Spinal cord (tissue), 10 donors: ENCODE measurements at places on chromosomes 2 and 18. TPM values are rescaled to one million over a fixed set of nuclear protein-coding genes. Genes with fewer than 3 reads are reported as not detected.
A peak's percentile ranks its signal among the peaks of the same experiment; 100 is the strongest.

GRCh38 chr2:159605441-159606178 lies 10.7 kb downstream of the BAZ2B start:
- peak; percentile 42 for DNase-seq

- DNase-seq: no peak
Observed at GRCh38 chr2:28606986-28607441, 111.2 kb downstream of the PLB1 start.

DNA sequence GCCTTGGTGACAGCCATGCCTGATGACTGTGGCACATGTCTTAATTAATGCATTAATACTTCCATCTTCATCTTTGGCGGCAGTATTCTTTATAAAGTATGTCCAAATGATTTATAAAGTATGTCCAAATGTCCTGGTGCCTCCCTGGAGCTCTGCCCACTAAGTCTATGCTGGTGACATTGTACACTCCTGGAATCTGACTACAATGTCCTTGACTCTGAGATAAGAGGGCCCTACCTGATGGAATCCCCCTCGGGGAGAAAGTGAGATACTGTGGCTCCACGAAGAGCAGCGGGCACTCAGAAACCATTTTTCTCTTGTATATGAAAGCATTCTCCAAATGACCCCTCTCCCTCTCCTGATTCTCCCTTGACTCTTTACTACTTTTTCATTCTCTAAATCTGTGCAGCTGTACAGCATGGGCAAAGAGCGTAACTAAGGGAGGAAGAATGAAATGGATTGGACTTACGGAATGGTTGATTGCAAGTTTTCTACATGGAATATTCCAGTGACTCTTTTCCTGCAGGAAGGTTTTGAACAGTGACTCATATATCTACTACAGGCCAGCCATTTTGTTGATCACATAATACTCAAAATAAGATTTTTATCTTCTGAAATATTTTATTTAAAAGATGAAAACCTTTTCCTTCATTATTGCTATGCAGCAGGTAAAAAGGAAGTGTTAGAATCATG lies 17.3 kb downstream of the RAB12 start:
- DNase-seq: no peak

- no peak for DNase-seq
Observed at GRCh38 chr2:37205689-37206341, 9.5 kb downstream of the CEBPZOS start.

DNA sequence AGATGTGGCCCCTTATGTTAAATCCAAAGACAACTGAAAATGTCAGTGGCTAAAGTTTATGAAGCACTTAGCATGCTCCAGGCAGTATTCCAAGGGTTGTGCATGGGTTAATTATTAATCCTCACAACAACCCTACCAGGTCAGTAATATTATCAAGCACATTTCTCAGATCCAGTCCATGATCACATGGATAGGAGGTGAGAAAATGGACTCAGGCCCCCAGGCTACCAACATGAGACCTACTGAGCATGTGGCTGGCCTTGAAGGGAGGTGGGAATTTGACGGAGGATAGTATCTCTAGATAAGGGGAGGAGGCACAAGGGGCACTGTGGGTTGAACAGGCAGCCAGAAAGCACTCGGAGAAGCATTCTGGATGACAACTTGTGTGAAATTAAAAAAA lies 412.0 kb downstream of the MEIS1 start:
- no peak for DNase-seq

DNA sequence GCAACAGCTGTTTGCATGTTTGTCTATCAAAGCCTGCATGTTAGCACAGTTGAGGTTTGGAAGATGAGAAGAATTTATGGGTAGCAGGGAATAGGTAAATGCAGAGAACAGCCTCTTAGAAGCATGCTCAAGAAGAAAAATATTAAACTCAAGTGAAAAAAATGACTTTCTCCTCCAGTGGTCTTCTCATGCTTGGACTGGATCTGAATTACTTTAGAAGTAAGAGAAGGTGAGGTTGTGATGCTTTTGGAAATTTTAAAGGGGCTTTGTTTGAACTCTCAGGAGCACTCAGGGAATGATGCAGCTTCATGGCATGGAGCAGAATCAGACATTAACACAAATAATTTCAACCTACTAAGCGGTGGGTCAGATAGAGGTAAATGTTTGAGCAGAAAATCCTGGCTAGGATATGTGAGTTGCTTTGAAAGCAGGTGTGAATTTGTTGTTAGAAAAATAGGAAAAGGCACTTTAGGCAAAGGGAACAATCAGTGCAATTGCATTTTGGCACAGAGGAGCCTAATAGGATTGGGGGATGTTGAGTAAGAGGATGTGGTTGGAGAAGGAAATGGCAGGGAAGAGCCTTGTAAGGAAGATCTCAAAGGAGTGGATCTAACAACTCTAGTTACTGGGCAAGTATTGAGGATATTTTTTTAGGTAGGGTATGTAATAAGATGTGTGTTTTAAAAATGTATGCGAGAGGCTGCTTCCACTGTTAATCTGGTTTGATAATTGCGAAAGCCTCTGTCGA lies 76.3 kb downstream of the DDX1 start:
- DNase-seq: no peak

GRCh38 chr2:60376252-60376651 lies 177.2 kb downstream of the BCL11A start:
- DNase-seq: no peak

- DNase-seq: no peak
Observed at GRCh38 chr2:211347328-211347727, 790.9 kb downstream of the CPS1 start.

DNA sequence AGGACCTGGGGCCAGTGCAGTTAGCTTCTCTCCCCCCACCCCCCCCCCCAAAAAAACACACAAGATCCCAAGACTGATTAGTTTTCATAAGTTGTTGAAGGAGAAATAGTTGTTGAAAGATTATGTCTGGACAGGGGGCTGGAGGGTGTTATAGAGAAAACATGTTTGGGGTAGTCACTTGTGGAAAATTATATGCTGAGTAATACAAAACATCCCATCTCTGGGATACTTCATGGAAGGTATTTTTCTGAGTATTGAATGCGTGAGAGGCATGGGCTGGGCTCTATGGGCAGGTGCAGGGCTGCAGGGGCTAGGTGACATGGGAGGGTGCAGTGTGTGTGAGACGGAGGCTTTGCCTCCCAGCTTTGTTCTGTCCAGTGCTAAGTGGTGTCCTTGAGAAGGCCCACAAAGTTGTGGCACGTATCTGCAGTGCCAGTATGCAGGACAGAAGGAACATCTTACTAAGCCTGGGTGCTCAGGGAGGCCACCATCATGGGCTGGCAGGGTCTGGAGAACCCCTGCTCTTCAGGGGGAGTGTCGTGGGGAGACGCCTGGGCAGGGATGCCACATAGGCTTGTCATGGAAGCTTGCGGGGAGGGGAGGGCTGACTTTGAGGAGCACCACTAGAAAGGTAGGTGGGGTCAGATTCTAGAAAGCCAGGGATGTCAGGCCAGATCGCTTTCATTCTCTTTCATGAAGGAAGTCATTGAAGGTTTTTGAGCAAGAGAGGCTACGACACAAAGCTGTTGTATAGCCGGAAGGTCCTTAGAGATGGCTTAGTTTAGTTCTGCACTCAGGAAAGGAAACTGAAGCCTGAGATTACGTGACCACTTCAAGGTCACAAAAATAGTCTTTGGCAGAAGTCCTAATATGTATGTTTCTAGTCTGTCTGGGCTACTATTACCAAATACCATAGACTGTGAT lies 232.0 kb downstream of the LDLRAD4 start:
- no peak for DNase-seq

GRCh38 chr18:23331091-23331920 lies 121.8 kb upstream of the RIOK3 start:
- DNase-seq: no peak

DNA sequence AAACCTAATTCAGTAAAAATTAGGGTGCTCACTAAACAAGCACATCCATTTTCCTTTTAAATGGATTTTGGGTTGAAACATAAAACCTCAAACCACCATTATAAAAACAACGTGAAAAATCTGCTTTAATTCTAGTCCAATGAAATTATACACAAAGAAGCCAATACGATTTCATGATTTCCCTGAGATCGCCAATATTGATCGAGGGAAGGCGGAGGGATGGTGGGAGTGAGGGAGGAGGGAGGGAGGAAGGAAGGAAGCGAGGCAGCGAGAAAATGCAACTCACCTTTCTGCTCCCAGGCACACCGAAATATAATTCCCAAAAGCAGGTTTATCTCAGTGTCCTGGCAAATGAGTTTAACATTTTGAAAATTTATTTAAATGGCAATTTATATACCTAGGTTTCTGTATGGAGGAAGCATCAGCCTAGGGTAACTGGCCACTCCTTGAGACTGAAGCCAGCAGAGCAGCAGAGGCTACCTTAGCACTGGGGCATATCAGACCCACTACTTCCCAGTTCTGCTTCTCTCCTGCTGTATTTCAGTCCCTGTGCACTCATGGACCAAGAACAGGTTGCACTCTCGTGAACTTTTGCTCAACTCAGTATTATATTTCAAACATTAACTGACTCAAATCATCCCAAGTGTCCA lies 2.3 kb upstream of the ONECUT2 start:
- no peak for DNase-seq

DNA sequence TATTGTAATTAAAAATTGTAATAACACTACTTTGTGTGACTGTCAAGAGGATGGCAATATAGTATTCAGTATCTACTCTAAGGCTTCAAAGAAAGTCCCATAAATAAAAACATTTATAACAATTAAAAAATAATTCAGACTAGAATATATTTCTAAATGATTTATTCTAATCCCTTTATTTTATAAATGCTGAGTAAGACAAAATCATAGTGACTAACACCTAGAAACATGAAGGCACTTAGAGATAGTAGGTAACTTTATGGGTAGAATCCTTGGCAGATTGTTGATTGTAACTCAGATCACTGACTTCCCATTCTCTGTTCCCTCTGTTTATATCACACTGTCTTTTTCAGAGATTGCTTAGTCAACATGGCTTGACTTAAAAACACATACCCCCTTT lies 78.6 kb upstream of the EPB41L5 start:
- no peak for DNase-seq

GRCh38 chr18:35507192-35507591 lies 9.4 kb upstream of the INO80C start:
- DNase-seq: no peak

- no peak for DNase-seq
Observed at GRCh38 chr2:15673919-15674636, 82.4 kb downstream of the DDX1 start.

Gene FEV
- not detected for total RNA-seq

Gene NDUFAF7
- 22.4 TPM for total RNA-seq

Gene FAM124B
- total RNA-seq: 17.2 TPM

Gene L3MBTL4
- 8.7 TPM for total RNA-seq

Gene NEUROD1
- total RNA-seq: 0.39 TPM

Gene DTNA
- total RNA-seq: 90.4 TPM

Gene ATP6V1C2
- total RNA-seq: 0.79 TPM

Gene SGPP2
- 1.7 TPM for total RNA-seq

Gene ELOA2
- total RNA-seq: not detected

Gene VSNL1
- total RNA-seq: 58.6 TPM
